ENCODE measurements at places on chromosomes 6 and 20.

DNA sequence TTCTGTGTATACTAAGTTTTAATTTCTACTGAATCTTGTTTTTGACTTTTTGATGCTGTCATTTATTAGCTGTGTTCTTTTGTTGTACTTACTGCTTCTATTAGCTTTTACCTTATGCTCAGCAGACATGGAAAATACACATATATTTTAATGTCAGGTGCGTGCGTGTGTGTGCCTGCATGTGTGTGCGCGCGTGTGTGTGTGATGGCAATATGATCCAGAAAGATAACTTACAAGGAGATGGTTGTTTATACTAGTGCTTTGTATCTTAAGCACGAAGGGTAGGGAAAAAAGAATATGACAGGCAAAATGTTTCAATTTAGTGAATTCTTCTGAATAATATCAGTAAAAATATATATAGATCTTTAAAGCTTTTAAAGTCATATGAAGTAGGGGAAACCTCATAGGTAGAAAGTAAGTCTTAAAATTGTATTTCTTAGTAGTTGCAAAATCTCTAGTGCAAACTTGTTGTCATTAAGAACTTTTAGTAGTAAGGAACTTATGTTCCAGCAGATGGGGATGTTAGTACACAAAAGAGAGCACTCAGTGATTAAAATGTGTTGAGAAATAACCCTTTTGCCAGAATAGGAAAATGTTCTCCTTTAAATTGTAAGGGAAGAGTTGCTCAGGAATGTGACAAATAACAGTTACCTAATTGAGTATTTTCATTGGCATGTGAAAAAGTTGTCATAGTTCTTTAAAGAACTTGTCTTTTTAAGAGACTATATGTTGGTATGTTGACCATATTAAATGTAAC lies 13.2 kb downstream of the QKI start:
- DNase-seq, result no peak

- no peak for DNase-seq
These were observed 357.3 kb upstream of the JARID2 start for GRCh38 chr6:14888575-14889000.

DNA sequence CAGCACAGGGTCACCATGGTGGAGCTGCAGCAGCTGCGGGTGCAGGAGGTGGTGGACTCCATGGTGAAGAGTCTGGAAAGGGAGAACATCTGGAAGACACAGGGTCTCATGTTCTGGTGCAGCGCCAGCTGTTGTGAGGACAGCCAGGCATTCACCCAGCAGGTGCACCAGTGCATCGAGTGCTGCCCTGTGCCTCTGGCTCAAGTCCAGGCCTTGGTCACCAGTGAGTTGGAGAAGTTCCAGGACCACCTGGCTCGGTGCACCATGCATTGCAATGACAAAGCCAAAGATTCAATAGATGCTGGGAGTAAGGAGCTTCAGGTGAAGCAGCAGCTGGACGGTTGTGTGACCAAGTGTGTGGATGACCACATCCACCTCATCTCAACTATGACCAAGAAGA lies 22.9 kb upstream of the RIPK1 start:
- DNase-seq, result no peak

DNA sequence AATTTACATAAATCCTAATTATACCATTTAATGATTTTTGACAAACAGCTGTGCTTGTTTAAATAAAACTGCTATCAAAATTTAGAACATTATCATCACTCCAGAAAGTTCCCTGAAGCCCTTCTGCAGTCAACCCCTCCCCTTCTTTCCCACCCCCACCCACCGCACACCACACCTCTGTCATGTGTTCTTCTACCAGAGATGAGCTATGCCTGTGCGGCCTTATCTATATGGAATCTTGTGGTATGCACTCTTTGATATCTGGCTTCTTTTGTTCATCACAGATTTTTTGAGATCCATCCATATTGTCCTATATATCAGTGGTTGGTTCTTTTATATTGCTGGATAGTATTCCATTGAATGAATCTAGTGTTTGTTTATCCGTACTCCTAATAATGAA lies 7.2 kb downstream of the MYLIP start:
- DNase-seq, result no peak

DNA sequence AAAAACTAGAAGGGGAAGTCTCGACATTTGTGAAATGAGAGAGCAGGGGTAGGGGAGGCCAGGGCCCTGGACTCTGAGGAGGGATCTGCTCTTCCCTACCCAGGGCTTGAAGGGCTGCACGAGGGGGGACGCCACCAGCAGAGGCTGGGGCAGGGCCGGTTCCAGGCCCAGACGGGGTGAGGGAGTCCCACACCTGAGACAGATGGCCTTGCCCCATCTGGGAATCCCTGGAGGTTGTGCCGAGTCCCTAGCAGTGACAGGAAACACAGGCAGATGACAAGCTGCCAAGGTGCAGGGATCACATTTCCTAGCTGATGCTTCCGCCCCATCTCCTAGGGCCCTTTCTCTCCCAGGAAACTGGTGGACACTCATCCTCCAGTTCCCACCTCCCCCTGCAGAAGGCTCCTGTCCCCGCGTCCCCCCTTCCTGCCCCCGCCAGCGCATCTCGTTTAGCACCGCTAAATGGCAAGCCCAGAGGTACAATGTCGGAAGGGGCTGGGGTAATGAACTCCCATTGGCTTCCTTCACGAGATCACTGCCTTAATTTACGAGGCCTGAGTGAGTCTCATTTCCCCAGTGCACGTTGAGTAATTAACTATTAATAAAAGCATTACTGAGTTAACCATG lies 35.2 kb upstream of the CDH22 start:
- DNase-seq, result no peak

- no peak for DNase-seq
These were observed 120.4 kb downstream of the MRPL14 start for GRCh38 chr6:44006872-44007303.

- no peak for DNase-seq
These were observed 176.2 kb downstream of the ISM1 start for GRCh38 chr20:13397300-13397724.

DNA sequence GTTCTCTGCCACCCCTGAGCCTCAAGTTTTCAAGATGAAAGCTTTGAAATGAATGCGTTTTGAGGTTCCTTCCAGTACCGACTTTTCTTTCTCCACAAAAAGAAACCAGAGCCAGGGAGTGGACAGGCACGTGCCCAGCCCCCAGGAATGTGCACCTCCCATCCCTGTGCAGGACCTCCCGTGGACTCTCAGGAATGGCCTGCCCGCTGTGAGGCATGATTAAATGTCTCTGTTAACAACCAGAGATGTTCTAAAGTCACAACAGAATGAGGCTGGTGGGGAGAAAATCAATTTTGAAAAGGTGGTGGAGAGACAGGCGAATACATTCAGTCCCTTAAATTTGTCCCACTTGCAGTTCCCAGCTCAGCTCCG lies 1.5 kb downstream of the TGM3 start:
- DNase-seq, result no peak

DNA sequence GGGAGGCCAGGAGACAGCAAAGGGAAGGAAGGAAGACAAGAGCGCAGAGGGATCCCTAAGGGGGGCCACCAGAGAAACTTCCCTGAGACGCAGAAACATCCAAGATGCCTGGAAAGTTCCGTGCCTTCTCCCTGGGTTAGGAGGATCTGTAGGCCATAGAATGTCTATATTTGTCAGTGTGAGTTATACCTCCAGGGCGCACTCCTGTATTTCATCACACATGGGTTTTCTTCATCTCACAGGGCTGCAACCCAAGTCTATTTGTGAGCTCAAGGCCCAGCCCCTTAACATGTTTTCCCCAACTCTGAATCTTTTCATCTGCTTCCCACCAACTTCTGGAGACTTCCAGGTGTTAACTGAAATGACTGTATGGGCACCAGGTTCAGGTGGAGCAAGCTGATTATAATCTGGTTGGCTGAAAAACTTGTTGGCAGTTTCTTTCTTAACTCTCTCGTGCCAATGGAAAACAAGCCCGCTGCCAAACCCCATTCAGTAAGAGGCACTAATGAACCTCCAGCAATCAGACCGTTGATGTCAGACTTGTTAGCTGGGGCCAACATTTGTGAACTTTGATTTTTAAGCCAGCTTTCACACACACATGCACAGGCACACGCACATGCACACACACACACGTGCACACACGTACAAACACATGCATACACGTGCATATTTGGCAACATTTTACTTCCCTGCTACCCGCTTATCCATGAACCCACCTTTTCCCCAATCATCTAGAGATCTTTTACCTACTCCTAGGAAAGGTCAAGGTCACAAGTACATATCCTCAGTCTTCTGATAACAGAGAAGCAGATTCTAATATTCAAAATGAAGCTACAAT lies 247.5 kb upstream of the GMDS start:
- no peak for DNase-seq

- no peak for DNase-seq
These were observed 301.8 kb downstream of the FOXC1 start for GRCh38 chr6:1911474-1911873.

GRCh38 chr6:84227044-84227433 lies 404 bp downstream of the CEP162 start:
- DNase-seq, result no peak

DNA sequence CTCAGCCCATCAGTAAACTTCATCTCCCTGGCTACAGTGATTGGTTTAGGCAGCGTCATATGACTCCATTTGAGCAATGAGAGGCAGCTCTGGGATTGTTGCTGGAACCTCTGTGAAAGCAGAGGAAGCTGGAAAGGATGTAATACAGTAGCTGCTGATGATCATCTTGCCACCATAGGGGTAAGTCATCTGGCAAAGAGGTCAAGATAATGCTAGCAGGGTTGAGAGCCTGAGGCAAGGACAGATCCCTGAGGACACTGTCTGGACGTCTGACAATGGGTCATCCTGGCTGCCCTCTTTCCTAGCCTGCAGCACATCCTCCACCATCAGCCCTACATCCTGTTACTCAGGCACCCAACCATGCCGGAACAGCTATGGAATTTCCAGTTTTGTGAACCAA lies 25.5 kb upstream of the FKBP1A start:
- DNase-seq, result no peak

DNA sequence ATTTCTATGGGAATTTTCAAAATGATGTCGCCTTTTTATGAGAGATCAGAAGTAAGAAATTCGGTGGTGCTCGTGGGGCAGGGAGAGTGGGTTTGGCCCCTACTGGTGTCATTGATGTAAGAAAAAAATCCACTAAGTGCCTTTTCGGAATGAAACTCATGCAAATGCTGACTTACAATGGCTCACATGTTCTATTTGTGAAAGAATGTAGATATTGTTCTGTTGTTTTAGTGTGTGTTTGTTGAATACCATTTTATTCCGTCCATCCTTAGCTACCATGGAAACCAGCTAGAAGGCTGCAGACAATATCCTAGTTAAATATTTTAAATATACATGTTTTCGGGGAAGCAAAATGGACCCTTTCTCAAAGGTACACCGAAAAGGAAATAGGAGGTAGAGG lies 304.9 kb downstream of the TAF4 start:
- no peak for DNase-seq

DNA sequence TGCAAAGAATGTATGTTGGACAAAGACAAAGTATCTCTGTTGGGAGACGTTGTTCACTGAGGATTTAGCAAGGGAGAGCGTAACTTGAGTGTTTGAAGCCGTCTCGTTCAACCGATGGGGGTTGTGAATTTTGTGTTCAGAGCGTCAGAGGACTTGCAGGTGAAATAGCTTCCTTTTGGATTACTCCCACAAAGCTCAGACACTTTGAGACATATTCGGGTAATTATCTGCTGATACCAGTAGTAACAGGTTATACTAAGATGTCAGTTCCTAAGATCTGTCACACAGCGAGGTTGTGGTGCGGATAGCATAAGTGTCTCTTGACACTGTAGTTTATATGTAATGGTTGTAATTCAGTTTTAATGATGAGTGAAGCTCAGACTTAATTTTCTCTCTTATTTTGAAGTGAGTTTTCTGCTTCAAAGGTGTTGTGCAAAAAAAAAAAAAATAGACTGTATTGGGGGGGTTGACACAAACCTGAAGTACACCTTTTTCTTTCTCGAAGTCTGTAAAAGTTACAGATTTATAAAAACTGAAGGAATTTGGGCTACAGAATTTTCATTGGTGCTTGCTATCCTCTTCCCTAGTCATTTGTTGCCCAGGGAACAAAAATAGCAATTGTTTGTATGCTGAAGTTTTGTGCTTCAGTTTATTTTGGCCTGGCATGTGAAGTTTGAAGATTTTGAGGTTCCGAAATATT lies 1.7 kb downstream of the ASXL1 start:
- DNase-seq, result no peak

GRCh38 chr20:17481661-17482060 lies 49.5 kb downstream of the BFSP1 start:
- no peak for DNase-seq

DNA sequence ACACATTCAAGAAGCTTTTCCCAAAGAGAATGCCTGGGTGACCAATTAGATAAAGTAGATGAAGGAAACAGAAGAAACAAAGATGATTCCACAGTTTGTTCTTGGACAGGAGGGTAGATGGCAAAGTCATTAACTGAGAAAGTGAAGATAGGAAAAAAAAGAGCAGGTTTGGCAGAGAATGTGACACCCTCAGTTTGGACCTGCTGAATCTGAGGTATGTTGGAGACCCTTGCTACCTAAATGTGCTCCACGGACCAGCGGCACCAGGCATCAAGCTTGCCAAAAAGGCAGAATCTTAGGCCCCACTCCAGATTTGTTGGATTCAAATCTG lies 49.7 kb downstream of the ARHGAP18 start:
- DNase-seq, result no peak

DNA sequence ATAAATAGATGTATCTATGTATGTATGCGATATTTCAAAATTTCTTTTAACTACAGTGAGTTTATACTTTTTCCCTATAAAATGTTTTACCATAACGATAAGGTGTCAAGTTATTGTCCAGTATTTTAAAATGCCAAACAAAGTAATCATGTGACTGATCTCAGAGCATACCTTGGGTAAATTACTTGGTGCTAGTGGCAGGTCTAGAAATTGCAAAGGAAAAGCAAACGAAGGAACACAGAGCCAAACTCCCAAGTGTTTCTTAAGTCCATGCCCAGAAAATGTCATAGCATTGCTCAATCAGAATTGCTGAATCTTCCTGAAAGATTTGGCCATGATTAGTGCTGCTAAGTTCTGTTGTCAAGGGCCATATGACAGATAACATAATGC lies 77.5 kb downstream of the CAP2 start:
- DNase-seq, result no peak

DNA sequence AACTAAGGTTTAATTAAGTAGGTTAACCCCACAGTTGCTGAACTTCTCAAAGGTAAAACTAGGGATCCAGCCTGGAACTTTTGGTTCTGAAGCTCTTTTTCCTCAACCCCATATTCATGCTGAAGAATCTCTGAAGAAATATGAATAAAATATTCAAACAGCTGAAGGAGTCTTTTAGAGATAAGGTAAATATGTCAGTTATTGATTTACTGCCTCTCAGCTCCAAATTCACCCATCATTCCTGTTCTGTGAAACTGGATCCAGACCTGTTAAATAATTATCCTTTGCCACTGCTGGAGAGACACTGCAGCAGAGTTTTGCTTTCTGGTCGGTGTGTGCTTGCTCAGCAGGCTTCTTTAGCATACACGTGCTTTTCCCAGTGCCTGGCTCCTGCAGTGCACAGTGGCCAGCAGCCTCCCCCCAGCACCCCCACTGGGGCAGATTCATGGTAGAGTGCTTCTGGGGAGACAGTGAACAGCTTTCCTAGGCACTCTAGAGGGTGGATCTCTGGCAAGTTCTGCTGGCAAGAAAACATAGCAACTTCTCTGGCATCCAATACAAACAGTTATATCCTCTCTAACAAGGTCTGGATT lies 62.0 kb upstream of the BCLAF1 start:
- DNase-seq, result no peak

- DNase-seq, result no peak
These were observed 58.4 kb downstream of the TRIM38 start for GRCh38 chr6:26021001-26021349.
